ENCODE measurements at places on chromosomes 12 and 14.

GRCh38 chr12:32595251-32595650 is 83.8 kb upstream of the DNM1L start:
- no peak for DNase-seq

DNA sequence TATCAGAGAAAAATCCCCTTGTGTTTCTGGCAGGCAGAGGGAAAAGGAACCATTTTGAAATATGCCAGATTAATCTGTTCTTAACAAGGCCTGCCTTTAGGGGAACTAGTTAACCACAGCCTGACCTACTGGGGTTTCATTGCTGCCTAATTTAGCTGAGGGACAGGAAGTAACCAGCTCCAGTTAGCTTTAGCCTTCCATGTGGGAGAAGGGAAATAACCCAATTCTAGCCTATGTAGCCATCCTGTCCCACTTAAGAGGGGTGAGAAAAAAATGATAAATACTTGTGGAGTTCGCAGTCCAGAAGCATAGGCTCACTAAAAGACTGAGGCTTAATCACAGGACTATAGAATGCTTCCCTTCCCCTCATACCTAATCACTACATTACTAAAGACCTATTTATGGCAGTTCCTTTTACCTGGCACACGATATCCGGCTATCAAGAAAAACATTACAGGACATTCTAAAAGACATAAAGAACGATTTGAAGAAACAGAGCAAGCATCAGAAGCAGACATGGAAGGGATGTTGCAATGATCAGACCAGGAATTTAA is 22.8 kb downstream of the COX8C start:
- peak; percentile 45 for DNase-seq

- DNase-seq = peak; percentile 57
These were observed 333.8 kb downstream of the PDZRN4 start for GRCh38 chr12:41521872-41522379.

DNA sequence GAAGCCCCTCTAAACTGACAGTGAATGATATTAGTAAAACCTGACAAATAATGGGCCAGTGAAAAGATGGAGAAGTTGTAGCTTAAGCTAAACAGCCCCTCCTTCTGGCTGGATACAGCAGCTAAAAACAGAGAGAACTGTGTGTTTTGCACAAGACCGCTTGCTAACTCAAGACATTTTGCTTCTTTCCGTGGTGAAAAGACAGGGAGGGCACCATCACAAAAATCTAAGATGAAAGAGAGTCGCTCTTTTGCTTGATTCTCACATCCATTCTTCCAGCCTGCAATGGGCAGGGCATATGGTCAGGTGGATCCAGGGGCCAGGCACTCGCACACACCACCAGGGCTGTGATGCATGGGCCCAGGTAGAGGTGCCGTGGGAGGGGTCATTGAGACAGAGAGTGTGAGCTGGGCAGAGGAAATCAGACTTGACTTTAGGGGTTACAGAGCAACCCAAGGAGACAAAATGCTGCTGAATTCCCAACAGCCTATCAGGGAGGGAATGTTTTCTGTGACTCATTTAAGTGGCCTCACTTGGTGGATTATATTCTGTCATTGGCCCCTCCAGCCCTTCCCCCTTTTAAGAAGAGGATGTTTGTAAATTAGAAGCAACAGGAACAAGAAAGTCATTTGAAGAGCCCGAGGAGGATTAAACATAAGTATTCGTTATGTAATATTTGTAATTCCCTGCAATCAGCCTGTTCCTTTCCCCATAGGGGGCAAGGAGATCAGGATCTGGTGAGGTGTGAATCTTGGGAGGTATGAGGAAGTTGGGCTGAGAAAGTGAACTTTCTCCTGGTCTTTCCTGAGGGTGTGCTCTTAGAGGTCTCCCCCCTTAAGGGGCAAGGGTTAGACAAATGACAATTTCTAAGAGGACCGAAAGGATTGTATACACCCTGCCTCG is 12.3 kb downstream of the EMP1 start:
- DNase-seq = peak; percentile 60

DNA sequence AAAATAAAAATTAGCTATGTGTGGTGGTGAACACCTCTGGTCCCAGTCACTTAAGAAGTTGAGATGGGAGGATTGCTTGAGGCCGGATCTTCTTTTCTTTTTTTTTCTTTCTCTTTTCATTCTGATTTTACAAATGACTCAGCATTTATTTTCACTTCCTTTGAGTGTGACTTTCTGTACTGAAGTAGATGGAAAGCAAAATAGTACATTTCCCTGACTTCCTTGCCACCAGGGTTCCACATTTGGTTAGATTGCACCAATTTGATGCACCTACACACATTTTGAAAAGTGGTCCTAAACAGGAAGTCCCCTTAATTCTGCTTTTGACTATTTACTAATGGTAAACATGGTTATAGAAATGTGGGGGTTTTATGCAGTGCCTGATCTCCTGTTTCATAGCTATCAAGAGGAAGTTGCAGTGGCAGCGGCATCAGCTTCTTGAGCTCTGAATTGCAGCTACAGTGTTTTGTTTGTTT is 13.0 kb upstream of the LEMD3 start:
- peak; percentile 62 for DNase-seq

DNA sequence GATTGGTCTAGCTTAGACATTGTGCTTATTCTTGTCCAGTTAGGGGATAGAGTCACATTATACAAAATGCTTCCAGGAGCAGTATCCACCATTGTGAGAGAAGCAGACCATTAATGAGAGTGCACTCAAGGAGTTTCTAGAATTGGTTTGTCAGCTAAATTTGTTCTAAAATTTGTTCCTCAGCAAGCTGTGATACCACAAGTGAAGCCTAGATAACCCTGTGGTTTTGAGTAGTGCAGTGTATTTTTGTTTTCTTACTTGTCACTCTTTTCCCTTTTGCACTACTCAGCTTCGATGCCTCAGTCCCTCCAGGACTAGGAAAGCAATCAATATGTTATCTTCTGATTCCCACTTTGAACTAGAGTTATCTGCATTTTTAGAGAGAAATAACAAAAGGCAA is 42.5 kb upstream of the AKAP6 start:
- DNase-seq = peak; percentile 12

GRCh38 chr14:23021434-23021833 is 11.5 kb upstream of the C14orf93 start:
- DNase-seq = no peak

- no peak for DNase-seq
These were observed 354.3 kb upstream of the SFSWAP start for GRCh38 chr12:131356485-131357184.

DNA sequence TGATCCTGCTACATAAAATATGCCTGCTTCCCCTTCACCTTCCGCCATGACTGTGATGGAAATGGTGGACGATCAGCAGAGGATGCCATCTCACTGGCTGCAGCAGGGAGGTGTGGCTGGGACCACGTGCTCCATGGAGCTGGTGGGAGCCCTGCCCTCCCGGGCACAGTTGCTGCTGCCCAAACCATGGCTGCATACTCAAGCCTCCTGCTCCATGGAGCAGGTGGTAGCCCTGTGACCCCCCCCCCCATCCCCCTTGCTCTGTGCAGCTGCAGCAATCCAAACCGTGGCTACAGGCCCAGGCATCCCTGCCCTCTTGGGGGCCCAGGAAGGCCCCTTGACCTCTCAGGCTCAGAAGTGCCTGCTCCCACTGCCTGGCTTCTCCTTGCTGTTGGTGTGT is 597.5 kb upstream of the LMO3 start:
- no peak for DNase-seq

DNA sequence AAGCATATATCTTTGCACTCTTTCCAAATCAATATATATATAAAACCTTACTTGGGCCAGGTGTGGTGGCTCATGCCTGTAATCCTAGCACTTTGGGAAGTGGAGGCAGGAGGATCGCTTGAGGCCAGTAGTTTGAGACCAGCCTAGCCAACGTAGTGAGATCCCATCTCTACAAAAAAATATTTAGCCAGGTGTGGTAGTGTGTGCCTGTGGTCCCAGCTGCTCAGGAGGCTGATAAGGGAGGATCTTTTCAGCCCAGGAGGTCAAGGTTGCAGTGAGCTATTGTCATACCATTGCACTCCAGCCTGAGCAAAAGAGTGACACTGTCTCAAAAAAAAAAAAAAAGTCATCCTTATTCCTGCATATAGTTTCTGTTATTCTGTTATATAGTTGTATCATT is 14.4 kb downstream of the OS9 start:
- DNase-seq = no peak

DNA sequence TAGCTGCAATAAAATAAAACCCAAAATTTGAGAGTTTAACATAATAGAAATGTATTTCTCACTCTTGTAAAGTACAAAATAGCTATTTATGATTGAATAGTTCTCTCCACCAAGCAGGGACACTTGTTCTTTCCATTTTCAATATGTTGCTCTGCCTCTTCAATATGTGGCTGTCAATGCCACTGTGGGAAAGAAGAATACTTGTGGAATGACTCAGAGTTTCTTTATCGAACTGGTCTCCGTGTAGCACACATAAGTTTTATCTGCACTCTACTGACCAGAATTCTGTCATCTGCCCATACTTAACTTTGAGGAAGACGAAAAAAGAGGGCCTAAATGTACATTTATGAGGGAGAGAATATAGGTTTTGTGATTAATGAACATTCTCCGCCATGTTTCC is 256.9 kb downstream of the ATXN7L3B start:
- no peak for DNase-seq

DNA sequence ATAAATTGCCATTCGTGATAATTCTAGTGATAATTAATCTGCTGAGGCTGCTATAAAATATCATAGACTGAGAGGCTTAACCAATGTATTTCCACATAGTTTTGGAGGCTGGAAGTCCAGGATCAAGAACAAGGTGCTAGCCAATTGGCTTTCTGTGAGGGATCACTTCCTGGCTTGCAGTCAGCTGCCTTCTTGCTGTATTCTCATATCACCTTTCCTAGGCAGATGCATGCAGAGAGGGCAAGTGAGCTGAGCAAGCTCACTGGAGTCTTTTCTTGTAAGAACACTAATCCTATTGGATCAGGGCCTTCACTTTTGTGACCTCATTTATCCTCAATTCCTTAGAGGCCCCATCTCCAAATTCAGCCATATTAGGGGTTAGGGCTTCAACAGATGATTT is 640.7 kb downstream of the DIO2 start:
- DNase-seq = no peak

- DNase-seq = no peak
These were observed 2.1 kb upstream of the AKAP5 start for GRCh38 chr14:64463195-64463594.

- DNase-seq = peak; percentile 86
These were observed 33.2 kb upstream of the PPP1R13B start for GRCh38 chr14:103880348-103881267.

- DNase-seq = no peak
These were observed 169.7 kb downstream of the KCNA5 start for GRCh38 chr12:5213336-5213735.

DNA sequence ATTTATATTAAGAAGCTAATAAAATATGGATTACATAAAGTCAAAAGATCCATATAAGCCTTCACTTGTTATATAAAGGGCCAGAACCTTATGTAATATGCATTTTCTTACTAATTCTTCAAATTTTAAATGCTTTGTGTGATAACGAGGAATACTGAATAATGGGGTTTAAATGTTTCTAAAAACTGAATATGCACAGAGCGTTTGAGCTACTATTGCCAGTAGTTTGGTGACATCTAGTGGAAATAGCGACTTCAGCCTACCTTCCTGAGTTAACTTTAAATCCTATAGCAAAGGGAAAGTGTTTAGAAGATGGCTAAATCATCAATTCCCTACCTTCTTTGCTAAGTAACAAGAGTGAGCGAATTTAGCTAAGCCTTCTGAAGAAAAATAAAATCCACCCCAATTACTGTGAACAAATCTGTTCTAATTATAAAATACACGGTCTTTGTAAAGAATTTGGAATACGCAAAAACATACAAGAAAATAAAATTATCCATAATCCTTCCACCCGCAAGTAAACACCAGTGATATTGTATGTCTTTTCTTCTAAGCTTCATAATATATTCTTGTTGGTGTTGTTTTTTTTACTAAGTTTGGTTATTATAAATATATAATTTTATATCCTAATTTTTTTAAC is 115.5 kb upstream of the G2E3 start:
- DNase-seq = peak; percentile 41

DNA sequence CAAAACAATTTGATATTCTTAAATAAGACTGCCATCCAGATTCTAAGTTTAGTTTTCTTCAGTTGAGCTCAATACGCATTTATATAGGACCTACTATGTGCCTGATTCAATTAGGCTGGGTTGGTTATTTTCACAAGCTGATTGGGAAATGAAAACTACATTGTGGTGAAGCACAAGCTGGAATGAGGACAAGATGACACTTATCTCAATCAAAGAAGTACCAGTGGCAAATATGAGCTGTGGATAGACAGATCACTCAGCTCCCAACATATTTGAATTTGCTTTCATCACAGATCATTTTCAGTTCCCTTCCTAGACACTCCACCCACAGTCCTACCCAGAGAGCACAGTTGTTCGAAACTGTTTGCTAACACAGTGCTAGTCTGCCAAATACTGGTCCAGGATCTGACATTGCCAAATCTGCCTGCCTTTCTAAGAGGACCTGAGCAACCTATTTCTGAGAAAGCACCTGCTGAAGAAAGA is 74.7 kb downstream of the LLPH start:
- DNase-seq = no peak

- DNase-seq = no peak
These were observed 11.2 kb downstream of the AHNAK2 start for GRCh38 chr14:104966981-104967385.
